ENCODE measurements at places on chromosomes 7 and 10.

GRCh38 chr10:97119058-97119745 is 66.6 kb downstream of the SLIT1 start:
- no peak for DNase-seq

- DNase-seq: no peak
Measured at GRCh38 chr10:26550774-26551526, 112.8 kb downstream of the APBB1IP start.

DNA sequence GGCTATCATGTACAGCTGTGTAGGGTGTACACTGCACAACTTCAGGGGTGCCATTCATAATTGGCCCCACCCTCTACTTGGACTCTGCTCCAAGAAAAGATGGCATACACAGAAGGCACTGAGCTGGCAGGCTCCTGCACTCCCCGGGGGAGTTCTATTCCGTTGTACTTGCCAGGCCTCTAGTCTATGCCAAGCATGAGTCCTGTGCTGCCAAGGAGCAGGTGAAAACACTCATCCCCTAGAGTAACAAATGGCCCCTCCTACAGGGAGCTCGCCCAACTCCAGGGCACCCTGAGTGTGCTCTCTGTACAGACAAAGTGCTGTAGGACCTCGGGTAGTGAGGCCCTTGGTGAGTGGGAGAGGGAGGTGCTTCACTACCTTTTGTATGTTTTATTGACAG is 127.2 kb downstream of the SLIT1 start:
- DNase-seq: no peak

- DNase-seq: no peak
Measured at GRCh38 chr10:35140126-35140525, 13.5 kb downstream of the CREM start.

DNA sequence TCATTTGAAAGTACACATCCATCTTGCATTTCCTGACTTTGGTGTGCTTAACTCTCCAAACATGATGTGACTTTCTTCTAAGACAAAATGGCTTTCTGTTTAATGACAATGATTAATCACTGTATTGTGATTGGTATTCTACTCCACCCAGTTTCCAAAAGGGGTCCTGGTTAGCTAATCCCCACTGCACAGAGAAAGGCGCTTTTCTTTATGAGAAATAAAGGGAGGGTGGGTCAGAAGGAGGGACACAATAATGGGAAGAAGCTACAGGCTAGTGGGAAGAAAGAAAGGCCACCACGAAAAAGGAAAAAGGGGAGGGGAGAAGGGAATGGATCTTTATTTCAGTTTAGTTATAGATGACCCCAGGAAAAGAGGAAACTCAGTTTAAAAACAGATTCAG is 69.2 kb downstream of the PRTFDC1 start:
- no peak for DNase-seq

All from CD4-positive, alpha-beta T cell treated with Interleukin-2 at 100 ng/mL for 4 hours (primary cell).